ENCODE measurements at places on chromosomes 12 and 14. TPM values are rescaled to one million over a fixed set of nuclear protein-coding genes. Genes with fewer than 3 reads are reported as not detected.

The FGF6 gene
- polyA plus RNA-seq, result not detected

The RNU7-1 gene
- not detected for polyA plus RNA-seq

The BDKRB1 gene
- polyA plus RNA-seq, result 0.38 TPM

The KCNC2 gene
- polyA plus RNA-seq, result 0.34 TPM

The CLEC4A gene
- polyA plus RNA-seq, result 1.9 TPM

The OR4K2 gene
- polyA plus RNA-seq, result not detected

The P2RX2 gene
- polyA plus RNA-seq, result 0.97 TPM

The TBX3 gene
- 89.4 TPM for polyA plus RNA-seq

The TMEM30B gene
- 11.8 TPM for polyA plus RNA-seq

The SPIC gene
- polyA plus RNA-seq, result not detected

The TRIM9 gene
- polyA plus RNA-seq, result 2.9 TPM

The STAC3 gene
- 7.9 TPM for polyA plus RNA-seq

The VASH1 gene
- 29.3 TPM for polyA plus RNA-seq

The TUBA1B gene
- 1,075 TPM for polyA plus RNA-seq

The ARHGEF40 gene
- polyA plus RNA-seq, result 102 TPM

The AICDA gene
- polyA plus RNA-seq, result 0.45 TPM

The FAM177A1 gene
- polyA plus RNA-seq, result 57.7 TPM

The TGM1 gene
- polyA plus RNA-seq, result 4.5 TPM

The RNFT2 gene
- 4.7 TPM for polyA plus RNA-seq

The GLIPR1L1 gene
- polyA plus RNA-seq, result 0.24 TPM

The SALL2 gene
- 55.5 TPM for polyA plus RNA-seq

The AMDHD1 gene
- 2.0 TPM for polyA plus RNA-seq

The ASIC1 gene
- polyA plus RNA-seq, result 5.0 TPM

The ZDHHC22 gene
- polyA plus RNA-seq, result 0.54 TPM

The KRT75 gene
- polyA plus RNA-seq, result not detected

The RIC8B gene
- 26.2 TPM for polyA plus RNA-seq

The UNG gene
- polyA plus RNA-seq, result 69.3 TPM

The GDF11 gene
- polyA plus RNA-seq, result 25.7 TPM

The RD3L gene
- not detected for polyA plus RNA-seq

The GLS2 gene
- polyA plus RNA-seq, result 1.2 TPM

The SPTB gene
- 13.1 TPM for polyA plus RNA-seq

The POLE2 gene
- 24.3 TPM for polyA plus RNA-seq

The SERPINA6 gene
- polyA plus RNA-seq, result 11.2 TPM

The NPFF gene
- polyA plus RNA-seq, result 0.73 TPM

The PLEKHG7 gene
- 0.52 TPM for polyA plus RNA-seq

The MTRFR gene
- polyA plus RNA-seq, result 20.4 TPM

The KCNA5 gene
- polyA plus RNA-seq, result 2.5 TPM

The KRT85 gene
- not detected for polyA plus RNA-seq

The SRRM4 gene
- 0.16 TPM for polyA plus RNA-seq

The OR4Q2 gene
- polyA plus RNA-seq, result not detected

The MFAP5 gene
- polyA plus RNA-seq, result 1.2 TPM

The MMP14 gene
- polyA plus RNA-seq, result 163 TPM

The PPP1R1A gene
- 56.0 TPM for polyA plus RNA-seq

The NFE2 gene
- 4.5 TPM for polyA plus RNA-seq

The GPRC5D gene
- polyA plus RNA-seq, result 0.72 TPM

The TC2N gene
- 8.1 TPM for polyA plus RNA-seq

The PTPN11 gene
- polyA plus RNA-seq, result 77.8 TPM

The CYP46A1 gene
- polyA plus RNA-seq, result 4.4 TPM

The FOXM1 gene
- polyA plus RNA-seq, result 35.3 TPM

The ZBTB25 gene
- polyA plus RNA-seq, result 15.3 TPM

The EML5 gene
- polyA plus RNA-seq, result 2.9 TPM

The CACNA2D4 gene
- polyA plus RNA-seq, result 2.5 TPM

The LRP1-AS gene
- polyA plus RNA-seq, result not detected

The GZMB gene
- 0.74 TPM for polyA plus RNA-seq

The GALNT16 gene
- polyA plus RNA-seq, result 2.3 TPM

The LBHD2 gene
- not detected for polyA plus RNA-seq

The RESF1 gene
- 62.2 TPM for polyA plus RNA-seq

The IPO8 gene
- 64.3 TPM for polyA plus RNA-seq
